Large intestine (tissue), 12 donors: ENCODE measurements at places on chromosomes 5 and 9. TPM values are rescaled to one million over a fixed set of nuclear protein-coding genes. Genes with fewer than 3 reads are reported as not detected.
A peak's percentile ranks its signal among the peaks of the same experiment; 100 is the strongest.

ZFP37 gene
- 3.3 TPM for polyA plus RNA-seq

TAF1L gene
- polyA plus RNA-seq: 0.03 TPM

PCDHGB1 gene
- polyA plus RNA-seq: 0.52 TPM

CAMK4 gene
- 10.9 TPM for polyA plus RNA-seq

SPAAR gene
- polyA plus RNA-seq: 0.84 TPM

SDHA gene
- 122 TPM for polyA plus RNA-seq

DNA sequence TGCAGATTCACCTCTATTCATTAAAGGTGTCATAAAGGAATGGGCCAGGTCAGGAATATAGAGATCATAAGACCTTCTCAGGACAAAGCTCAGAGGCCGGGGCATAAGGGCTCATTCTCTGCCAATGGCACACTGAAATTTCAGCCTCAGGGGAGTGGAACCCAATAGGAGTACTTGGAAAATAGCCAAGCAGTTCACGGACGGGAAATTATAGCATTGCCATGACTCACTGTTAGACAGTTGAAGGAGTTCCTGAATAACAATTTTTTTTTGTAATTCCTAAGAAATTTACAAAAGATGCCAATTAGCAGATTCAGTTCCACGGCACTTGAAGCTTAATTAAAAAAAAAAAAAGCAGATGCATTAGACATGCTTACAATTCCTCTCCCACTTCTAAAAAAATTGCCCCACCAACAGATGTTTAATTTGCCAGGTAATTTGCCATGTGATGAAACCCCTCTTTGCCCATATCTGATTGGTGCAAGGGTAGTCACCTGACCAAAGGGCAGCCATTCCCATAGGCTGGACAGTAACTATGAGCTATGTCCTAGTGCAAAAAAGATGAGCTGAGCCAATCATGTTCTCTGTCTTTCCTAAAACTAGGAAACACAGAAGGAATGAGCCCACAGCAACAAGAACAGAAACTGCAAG lies 58.6 kb downstream of the PTCD2 start:
- H3K4me3 ChIP-seq: no peak overlapping the region
- H3K27ac ChIP-seq: no peak overlapping the region
- peak; percentile 51 for DNase-seq
- H3K27me3 ChIP-seq: no peaks in the 10 kb centered on the region
- no peaks in the 10 kb centered on the region for H3K4me1 ChIP-seq

GRCh38 chr9:32837551-32838058 lies 54.3 kb downstream of the TMEM215 start:
- H3K4me1 ChIP-seq: no peaks in the 10 kb centered on the region
- H3K4me3 ChIP-seq: no peak overlapping the region
- no peak overlapping the region for H3K27ac ChIP-seq
- no peak for DNase-seq

DNA sequence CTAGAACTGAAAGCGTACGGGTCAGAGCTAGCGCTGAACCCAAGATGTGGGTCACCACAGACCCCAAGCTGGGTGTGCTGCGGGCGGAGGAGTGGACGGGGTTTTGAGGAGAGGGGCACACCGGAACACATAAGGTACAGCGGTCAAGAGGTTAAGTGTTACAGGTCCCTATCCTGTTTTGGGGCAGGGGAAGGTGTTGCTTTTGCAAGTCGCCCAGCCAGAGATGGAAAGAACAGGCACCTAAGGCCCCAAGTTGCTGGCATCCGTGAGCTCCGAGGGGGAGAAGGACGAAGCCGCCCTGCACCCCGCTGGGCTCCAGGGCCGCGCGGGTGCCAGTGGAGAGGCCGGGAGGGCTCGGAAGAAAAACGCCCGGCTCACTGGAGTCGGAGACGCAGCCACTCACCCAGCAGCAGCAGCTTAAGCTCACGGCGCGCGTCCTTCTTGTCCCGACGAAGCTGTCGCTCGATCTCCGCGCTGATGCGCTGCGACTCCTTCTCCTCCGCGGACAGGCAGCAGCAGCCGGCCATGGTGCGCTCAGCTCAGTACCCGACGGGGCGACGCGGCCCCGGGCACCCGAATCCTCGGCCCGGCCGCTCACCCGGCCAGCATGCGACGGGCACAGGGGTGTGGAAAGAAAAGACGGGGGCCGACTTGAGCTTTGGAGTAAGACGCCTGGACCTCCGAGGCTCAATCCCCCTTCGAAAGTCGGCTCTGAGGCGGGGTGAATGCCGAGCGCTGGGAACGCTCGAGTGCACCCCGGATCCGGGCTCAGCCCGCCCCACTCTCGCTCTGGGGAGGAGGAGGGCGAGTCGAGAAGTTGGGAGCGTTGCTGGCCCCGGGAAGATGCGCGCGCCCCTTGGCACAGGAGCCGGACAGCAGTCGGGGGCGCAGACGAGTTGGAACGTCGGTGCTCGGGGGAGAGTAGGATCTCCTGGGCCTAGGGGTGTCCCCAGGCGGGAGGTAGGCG lies 572 bp downstream of the GNA14 start:
- peaks cover 28% of the 10 kb centered on the region for H3K27me3 ChIP-seq
- H3K27ac ChIP-seq: no peak overlapping the region
- peak; percentile 46 for DNase-seq
- peak overlapping the region; percentile 51 for H3K4me3 ChIP-seq

- no peaks in the 10 kb centered on the region for H3K4me1 ChIP-seq
- H3K4me3 ChIP-seq: no peak overlapping the region
- H3K36me3 ChIP-seq: no peaks in the 10 kb centered on the region
- no peak overlapping the region for H3K27ac ChIP-seq
- no peaks in the 10 kb centered on the region for H3K27me3 ChIP-seq
- DNase-seq: no peak
Measured at GRCh38 chr9:20023961-20024571, 235.2 kb upstream of the SLC24A2 start.

- peak; percentile 8 for DNase-seq
- H3K27ac ChIP-seq: no peak overlapping the region
- no peak overlapping the region for H3K4me3 ChIP-seq
Measured at GRCh38 chr9:78103971-78104433, 72.4 kb upstream of the GNAQ start.

DNA sequence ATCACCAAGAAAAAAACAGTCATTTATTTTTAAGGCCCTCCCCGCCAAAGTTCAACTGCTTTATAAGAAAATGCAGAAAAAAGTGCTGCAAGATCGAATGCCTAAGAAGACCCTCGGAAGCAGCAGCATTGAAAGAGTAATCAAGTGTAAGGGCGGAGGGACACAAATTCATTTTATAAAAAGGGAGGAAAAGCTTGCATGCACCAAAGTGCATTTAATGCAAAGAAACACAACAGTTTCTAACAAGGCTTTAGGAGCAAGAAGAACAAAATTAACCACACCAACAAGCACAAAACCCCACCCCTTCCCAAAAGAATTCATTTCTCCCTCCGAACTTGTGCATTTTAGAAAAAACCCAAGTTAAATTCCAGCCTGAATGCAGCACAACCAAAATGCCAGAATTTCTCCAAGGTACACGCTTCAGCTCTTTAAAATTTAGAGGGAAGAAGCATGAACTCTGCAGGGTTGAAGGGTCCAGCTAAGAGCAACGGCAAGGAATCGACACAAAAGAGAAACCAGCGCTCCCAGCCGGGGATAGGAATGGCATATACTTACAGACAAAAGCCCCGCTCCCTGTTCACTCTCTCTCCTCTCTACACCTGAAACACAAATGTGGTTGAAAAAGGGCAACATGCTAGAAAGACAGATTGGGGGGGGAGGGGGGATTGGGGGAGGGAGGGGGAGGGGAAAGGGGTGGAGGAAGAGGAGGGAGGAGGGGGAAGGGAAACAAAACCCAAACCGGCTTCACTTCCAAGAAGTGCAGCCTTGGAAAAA lies at the start of gene NREP:
Gene NREP, minus strand, starts transcription at position 614 of the 774 bp plus-strand sequence. CDS start 1,422 bp downstream, outside the sequence.
- H3K4me3 ChIP-seq: peak within 1 kb of the TSS; percentile 77
- H3K27ac ChIP-seq: peak within 1 kb of the TSS; percentile 97
- H3K36me3 ChIP-seq: no peaks in the 10 kb centered on the region
- DNase-seq: peak; percentile 70

GRCh38 chr9:13444245-13445102 lies 165.0 kb upstream of the MPDZ start:
- H3K36me3 ChIP-seq: no peaks in the 10 kb centered on the region
- no peak overlapping the region for H3K27ac ChIP-seq
- H3K4me1 ChIP-seq: no peaks in the 10 kb centered on the region
- H3K4me3 ChIP-seq: no peak overlapping the region

DNA sequence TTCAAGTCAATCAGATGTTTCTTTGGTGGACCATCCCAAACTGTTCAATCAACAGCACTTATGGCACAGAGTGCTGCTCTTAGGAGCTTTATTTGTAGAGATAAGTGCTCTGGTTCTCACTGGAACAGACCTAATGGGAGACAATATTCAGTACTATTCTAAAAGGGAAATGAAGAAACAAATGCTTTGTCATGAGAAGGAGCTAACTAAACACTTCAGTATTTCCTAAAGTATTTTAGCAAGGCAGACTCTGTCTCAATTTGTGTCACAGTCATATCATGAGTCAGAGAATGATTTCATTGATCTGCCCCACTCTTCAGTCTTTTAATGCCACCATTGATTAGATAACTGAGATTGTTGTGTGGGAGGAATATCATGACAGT lies 175.3 kb downstream of the SLF1 start:
- H3K27ac ChIP-seq: no peak overlapping the region
- H3K36me3 ChIP-seq: no peaks in the 10 kb centered on the region
- no peaks in the 10 kb centered on the region for H3K27me3 ChIP-seq
- no peak for DNase-seq

DNA sequence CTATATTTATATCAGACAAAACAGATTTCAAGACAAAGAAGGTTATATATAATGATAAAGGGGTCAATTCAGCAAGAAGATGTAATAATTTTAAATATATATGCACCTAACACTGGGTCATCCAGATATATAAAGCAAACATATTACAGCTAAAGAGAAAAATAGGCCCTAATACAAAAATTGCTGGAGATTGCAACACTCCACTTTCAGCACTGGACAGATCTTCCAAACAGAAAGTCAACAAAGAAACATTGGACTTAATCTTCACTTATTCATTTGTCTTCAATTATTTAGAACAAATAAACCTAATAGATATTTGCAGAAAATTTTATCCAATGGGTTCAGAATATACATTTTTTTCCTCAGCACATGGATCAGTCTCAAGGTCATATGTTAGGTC lies 45.8 kb downstream of the MEIKIN start:
- H3K27ac ChIP-seq: no peak overlapping the region
- no peaks in the 10 kb centered on the region for H3K36me3 ChIP-seq
- H3K4me1 ChIP-seq: no peaks in the 10 kb centered on the region

DNA sequence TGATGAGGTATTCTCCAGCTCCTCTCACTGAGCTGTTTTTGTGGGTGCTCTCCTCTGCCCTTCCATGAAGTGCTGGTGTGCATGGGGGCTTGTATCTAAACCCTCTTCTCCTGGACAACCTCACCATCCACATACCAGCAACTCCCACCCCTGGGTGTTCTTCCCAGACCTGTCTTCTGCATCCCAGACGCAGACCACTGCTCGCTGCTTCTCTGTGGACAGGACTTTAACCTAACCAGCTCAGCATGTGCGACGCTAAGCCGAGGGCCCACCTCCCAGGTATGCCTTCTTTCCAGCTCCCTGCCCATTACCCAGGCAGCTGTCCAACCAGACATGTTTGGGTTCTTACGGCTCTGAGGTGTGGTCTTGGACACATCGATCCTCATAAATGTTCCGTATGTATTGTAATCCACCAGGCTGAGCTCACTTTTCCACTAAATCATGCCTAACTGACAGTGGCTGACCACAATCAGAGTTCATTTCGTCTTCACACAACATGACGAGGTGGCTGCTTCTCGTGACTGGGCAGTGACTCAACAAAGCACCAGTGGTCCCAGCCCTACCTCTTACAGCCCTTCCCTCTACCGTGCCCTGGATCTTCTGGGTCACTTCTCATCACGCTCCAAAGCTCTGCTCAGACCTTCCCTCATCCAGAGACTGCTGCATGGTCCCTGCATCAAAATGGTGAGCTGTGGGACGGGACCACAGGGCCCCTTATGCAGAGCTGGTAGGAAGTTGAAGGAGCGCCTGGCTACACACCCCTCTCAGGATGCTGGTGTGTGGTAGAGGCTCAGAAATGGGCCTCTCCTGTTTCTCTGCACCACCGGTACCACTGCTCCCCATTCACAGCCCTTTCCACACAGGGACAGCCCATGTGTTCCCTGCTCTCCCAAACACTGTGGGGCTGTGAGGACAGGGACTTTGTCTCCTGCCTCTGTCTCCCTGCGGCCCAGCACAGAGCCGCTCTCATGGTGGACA lies 9.6 kb upstream of the PTGES2 start:
- H3K27ac ChIP-seq: no peak overlapping the region
- peaks cover 15% of the 10 kb centered on the region for H3K4me1 ChIP-seq
- no peak overlapping the region for H3K4me3 ChIP-seq
- DNase-seq: no peak
- H3K36me3 ChIP-seq: no peaks in the 10 kb centered on the region

- no peaks in the 10 kb centered on the region for H3K27me3 ChIP-seq
- DNase-seq: no peak
- H3K27ac ChIP-seq: no peak overlapping the region
- no peak overlapping the region for H3K4me3 ChIP-seq
- no peaks in the 10 kb centered on the region for H3K36me3 ChIP-seq
- no peaks in the 10 kb centered on the region for H3K4me1 ChIP-seq
Measured at GRCh38 chr5:33628796-33629195, 188.0 kb downstream of the TARS1 start.

DNA sequence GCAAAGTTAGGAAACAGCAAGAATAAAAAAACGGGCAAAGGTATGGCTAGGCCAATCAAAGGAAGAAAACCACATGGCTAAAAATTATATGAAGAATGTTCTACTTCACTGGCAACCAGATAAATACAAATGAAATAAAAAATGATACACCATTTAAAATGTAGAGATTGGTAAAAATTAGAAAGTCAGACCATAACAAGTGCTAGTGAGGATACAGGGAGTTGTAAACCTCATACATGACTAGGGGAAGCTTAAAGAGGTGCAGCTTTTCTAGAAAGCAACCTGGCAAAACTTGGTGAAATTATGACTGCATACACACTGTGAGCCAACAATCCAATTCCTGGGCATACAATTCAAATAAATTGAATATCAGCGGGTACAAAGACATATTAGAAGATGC lies 119.0 kb upstream of the LIFR start:
- no peak overlapping the region for H3K27ac ChIP-seq
- H3K4me1 ChIP-seq: no peaks in the 10 kb centered on the region
- H3K27me3 ChIP-seq: peaks cover 46% of the 10 kb centered on the region
- no peak for DNase-seq
- no peaks in the 10 kb centered on the region for H3K36me3 ChIP-seq

DNA sequence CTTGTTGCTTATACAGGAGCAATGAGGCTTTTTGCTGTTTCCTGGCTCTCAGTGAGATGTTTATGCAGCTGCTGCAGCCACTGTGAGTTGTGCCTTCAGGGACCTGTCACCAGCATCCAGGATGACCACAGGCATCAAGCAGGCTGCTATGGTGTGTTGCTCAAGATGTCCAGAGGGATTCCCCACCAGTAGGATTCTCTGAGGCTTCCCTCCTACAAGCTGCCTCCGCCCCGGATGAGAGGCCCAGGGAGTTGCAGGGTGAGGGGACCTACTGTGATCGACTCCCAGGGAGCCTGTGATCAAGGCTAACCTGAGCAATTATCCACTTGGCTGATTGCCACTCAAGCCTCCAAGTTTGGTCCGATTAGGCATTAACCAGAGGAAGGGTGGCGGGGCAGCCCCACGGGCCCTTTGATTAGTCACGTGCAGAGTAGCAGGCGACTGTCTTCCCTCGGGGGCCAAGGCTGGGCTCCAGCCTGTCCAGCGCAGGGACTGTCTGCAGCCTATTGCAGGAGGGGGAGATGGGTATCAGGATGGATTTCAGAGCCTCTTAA lies 1.8 kb upstream of the FAT2 start:
- no peaks in the 10 kb centered on the region for H3K27me3 ChIP-seq
- DNase-seq: peak; percentile 91
- no peak overlapping the region for H3K4me3 ChIP-seq
- H3K27ac ChIP-seq: no peak overlapping the region

- H3K27ac ChIP-seq: no peak overlapping the region
- peak overlapping the region; percentile 100 for H3K4me3 ChIP-seq
- no peak for DNase-seq
- H3K36me3 ChIP-seq: no peaks in the 10 kb centered on the region
- no peaks in the 10 kb centered on the region for H3K27me3 ChIP-seq
Measured at GRCh38 chr9:132671620-132672412, 1.6 kb downstream of the GTF3C4 start.
